ENCODE measurements at places on chromosomes 4 and X.

- peak; percentile 44 for DNase-seq
These were observed 4.8 kb downstream of the AVPR2 start for GRCh38 chrX:153909024-153909979.

DNA sequence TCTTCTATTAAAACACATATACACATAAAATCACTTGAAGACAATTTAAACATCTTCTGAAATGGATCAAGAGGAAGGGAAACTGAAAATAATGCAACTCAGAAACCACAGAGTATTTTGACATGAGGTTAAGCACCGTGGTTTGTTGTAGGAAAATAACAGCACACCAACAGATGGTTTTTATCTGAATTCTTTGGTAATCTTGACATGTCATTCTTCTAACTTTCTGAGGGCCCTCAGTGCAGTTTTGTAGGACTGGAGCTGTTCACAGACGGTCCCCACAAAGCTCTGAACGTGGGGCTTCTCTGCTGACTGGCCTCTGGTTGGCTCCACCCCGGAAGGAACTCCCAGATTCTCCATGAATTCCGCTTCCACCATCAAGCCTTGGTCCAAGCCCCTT, 16.0 kb upstream of the TLR8 start:
- no peak for DNase-seq

DNA sequence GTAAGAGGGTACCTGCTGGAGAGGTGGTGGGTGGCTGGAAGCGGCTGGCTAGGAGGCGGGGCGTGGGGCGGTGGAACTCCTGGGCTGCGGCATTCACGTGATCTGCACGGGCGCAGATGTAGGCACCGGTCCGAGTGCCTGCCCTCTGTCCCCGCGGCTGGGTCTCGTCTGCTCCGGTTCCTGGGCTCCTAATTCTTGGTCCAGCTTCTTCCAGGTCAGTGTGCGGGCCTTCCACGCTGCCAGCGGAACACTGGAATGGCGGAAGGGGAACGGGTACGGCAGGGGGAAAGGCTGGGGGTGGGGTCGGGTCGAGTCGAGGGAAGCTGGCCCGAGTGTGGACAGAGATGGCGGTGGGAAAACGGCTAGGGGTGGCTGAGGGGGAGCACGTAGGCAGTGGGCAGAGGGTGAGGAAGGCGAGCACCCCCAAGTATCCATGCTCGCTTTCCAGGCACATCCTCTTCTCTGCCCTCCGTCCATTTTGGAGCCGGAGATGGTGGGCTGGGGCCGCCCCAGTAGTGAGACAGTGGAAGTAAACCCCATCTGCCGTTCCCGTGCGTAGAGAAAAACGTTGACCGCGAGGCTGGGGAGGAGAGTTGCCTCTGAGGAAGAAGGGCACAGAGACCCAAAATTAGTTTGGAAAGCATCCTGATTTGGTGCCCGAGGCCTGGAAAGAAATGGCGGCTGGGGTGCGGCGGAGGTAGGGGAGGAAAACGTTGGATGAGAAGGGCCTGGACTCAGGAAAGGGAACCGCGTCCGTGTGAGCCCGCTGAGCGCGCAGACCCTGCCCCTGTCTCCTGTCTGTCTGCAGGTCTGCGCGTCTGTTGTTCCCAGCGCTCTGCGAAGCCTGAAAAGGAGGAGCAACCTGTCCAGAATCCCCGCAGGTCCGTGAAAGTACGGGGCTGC, at the start of gene TCEAL4:
Gene TCEAL4, plus strand, starts transcription at position 105 of the 903 bp plus-strand sequence. CDS start 1,161 bp downstream, outside the sequence.
- DNase-seq: peak; percentile 56

DNA sequence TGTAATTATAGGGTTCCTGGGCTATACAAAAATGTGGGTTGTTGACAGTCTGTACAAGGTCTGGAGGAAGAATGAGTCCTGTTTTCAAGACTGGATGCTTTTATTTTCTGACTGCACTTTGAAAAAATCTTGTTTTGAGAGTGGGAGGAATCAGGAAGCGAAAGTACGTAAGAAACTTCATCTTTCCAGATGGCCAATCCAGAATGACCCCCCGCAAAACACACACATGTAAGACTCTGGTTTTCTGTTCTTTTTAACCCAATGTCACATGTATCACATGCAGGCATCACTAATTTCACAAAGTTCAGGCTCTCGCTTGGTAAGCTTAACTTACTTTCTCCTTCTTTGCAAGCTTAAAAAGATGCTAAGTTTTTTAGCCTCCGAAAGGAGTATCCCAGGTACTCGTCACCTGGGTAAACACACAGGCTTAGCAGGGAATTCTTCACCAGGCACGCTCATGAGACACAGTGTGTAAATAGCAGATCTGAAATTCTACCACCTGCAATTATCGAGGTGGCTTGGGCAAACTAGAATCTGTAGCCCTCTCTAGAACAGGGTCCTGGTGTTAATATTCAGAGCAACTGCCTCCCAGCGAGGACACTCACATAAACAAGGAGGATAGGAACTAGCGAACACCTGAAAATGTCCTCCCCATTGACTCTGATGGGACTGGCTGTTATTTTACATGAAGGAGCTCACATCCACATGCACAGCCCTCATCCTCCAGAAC, 90.7 kb downstream of the NSUN7 start:
- no peak for DNase-seq
